ENCODE measurements at places on chromosomes 3 and 15.

GRCh38 chr3:168834558-168834957 lies 738.8 kb upstream of the GOLIM4 start:
- DNase-seq, result no peak

DNA sequence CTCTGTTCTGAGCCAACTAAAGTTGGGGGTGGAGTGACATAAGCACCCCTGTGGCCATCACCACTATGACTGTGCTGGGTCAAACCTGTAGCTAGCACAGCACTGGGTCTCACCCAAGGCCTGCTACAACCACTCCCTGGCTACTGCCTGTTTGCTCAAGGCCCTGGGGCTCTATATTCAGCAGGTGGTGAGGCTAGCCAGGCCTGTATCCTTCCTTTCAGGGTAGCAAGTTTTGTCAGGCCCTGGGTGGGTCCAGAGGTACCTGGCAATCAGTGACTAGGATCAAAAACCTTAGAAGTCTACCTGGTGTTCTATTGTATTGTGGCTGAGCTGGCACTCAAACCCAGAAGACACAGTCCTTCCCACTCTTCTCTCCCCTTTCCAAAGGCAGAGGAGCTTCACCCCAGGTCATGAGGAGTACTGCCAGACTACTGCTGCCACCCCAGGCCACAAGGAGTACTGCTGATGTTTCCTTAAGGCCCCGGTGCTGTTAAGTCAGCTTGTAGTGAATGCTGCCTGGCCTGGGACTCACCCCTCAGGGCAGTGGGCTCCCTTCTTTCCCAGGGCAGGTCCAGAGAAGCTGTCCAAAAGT lies 170.8 kb downstream of the IGSF11 start:
- DNase-seq, result no peak

- DNase-seq, result no peak
These were observed 1134.2 kb downstream of the ROBO1 start for GRCh38 chr3:78633626-78634025.

DNA sequence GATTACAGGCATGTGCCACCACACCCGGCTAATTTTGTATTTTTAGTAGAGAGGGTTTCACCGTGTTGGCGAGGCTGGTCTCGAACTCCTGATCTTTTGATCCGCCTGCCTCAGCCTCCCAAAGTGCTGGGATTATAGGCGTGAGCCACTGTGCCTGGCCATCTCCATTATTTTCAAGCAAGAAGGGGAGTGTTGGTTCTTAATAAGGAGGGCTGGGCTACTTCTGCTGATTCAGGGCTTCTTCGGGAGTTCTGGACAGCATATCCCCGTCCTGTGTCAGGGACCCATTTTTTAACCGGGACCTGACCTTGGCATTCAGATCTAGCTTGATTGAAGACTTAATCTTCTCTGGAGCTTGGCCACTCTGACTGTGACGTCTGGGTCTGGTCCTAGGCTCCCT lies 74.1 kb upstream of the SYN2 start:
- DNase-seq, result no peak

DNA sequence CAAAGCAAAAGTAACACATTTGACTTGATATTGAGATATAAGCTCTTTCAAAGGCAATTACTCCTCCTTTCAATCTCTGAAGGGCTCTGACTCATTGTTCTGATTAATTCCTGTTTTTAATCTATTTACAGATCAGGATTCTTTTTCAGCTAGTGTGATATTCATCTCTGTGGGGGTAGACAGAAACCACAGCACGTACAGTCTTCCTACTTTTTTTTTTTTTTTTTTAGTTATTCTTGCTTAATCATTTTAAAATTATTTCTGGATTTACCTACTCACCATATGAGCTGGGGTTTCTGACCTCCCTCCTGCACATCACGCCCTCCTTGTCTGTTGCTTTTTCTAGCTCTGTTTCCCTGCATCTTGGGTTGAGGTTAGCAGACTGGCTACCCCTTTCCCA lies 1.4 kb downstream of the CNTN3 start:
- DNase-seq, result no peak

DNA sequence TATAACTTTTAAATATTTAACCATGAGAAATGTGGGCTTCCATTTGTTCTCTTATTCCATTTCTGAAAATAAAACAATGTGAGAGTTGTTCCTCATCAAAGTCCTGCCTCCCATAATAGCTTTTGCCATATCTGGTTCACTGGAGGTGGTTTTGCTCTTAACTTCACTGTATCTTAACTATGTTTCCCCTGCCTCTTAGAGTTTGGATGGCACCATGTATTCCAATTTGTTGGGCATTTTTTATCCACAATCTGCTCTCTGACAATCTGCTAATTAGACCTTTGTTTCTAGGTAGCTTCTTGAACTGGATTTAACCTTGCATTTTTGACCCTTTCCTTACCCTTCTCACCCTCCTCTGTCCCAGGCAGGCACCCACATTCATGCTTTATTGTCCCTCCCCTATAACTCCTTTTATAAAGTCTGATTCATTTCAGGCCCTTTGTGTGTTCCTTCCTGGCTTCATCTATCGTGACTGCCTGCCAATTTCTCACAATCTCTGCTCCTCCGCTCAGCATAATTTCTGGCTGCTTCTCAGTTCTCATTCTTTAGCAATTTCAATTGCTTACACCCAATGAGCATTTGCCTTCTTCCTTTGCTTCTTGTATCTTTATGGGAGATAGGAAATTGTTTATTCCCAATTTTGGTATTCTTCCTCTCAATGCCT lies 144.2 kb upstream of the ARHGEF26 start:
- no peak for DNase-seq

DNA sequence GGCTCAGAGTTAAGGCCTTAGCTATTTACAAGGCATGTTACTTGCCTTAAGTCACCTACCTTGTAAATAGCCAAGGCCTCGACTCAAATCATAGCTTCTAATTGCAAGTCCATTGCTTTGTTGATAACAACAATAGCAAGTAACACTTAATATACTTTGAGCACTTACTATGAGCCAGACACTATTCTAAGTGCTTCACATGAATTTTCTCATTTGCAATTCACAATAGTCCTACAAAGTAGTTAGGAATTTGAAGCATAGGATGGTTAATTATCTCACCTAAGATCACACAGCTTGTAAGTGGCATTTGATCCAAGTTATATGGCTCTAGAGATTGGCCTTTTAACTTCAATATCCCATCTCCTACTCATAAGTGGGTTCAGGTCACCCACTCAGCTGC lies 28.4 kb downstream of the SLC9A9 start:
- no peak for DNase-seq

DNA sequence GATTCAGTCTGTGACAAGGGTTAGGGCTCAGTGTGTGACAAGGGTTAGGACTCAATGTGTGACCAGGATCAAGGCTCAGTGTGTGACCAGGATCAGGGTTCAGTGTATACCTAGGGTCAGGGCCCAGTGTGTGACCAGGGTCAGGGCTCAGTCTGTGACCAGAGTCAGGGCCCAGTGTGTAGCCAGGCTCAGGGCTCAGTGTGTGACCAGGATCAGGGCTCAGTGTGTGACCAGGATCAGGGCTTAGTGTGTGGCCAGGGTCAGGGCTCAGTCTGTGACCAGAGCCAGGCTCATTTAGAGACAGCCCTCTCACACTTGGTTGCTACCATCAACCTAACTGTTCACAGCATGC lies 24.2 kb downstream of the LOXL1 start:
- DNase-seq, result no peak

GRCh38 chr3:114456742-114457141 lies 162.9 kb downstream of the TIGIT start:
- no peak for DNase-seq

- no peak for DNase-seq
These were observed 22.7 kb upstream of the IGF2BP2 start for GRCh38 chr3:185847506-185847905.
